Mammary epithelial cell (primary cell): ENCODE measurements at places on chromosomes 5 and 9. TPM values are rescaled to one million over a fixed set of nuclear protein-coding genes. Genes with fewer than 3 reads are reported as not detected.

DNA sequence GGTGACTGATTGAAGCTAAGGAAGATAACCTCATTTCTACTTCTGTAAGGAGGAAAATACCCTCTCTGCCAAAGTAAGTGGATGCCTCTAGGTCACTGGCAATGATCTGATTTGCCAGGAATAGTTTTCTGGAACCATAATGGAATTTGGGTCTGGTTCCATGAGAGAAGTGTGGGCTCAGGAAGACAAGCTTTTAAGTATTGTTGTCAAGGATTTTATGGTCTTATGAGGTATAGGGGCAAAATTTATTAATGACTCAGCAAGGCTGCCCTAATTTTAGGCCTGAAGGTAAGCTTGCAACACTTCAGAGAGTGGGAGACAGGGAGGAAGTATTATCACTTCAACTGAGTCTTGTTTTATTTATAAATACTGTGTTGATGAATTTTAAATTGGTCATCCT is 322.6 kb upstream of the ACTBL2 start:
- DNase-seq: no peak

DNA sequence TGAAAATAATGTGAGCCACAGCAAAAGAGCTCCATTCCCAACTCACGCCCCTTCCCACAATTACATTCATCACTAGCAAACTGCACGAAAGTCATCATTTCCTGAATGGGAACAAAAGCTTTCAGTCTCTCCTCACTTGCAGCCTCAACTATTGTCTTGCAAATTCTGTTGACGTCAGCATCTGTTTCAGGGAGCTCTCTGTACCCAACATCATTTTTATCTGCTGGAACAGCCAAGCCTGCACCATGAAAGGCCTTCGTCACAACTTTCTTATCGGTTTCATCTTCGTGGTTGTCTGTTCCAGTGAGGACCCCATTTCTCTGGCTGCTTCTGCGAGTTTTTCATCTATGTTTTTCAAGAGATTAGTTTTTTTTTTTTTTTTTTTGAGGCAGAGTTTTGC is 14.3 kb upstream of the RNF130 start:
- DNase-seq: no peak

GRCh38 chr9:27379311-27380251 is 82.6 kb upstream of the EQTN start:
- no peak for DNase-seq

DNA sequence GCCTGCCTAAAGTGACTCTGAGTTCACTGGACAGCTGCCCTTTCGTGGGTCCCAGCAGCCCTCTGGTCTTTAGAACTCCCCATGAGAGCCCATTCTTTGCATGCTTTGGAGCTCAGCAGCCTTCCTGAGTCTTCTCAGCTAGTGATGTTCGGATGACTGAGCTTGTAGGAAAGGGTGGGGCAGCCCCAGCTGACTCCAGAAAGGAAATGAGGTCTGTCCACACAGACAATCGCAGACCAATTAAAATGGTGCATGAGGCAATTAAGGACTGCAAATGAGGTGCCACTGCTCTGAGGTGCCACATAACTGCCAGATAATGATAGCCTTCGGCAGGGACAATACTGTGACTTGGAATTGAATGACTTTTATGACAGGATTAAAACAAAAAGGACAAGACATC is 25.4 kb upstream of the TOMM5 start:
- no peak for DNase-seq

- no peak for DNase-seq
Observed at GRCh38 chr9:37608250-37608649, 15.9 kb upstream of the TOMM5 start.

The ITK gene
- not detected for polyA plus RNA-seq
